ENCODE measurements at places on chromosomes 16 and 17.

GRCh38 chr17:76558198-76559095 lies 18.6 kb downstream of the PRCD start:
- DNase-seq = no peak

- no peak for DNase-seq
Observed at GRCh38 chr16:8677481-8677880, 3.1 kb downstream of the ABAT start.

GRCh38 chr16:56923481-56924091 lies 8.4 kb upstream of the HERPUD1 start:
- DNase-seq = no peak

GRCh38 chr17:13544765-13545164 lies 57.0 kb downstream of the HS3ST3A1 start:
- DNase-seq = no peak

- DNase-seq = no peak
Observed at GRCh38 chr17:78583091-78583490, 5.9 kb upstream of the DNAH17 start.

DNA sequence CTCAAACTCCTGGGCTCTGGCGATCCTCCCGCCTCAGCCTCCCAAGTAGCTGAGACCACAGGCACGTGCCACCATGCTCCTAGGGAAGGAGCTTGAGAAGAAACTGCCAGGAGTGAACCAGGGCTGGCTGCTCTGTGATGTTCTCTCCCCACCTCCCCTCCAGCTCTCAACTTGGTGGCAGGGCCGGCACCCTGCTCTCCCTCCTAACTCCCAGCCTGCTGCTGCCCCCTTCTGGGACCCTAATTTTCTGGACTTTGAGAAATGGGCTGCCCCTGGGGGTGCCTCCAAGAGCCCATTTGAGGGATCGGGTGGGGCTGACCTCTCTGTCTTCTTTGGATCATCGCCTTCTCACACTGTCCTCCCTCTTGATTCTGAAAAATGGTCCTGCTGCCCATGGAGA lies 14.9 kb upstream of the STAT3 start:
- peak; percentile 24 for DNase-seq

GRCh38 chr16:15765880-15766279 lies 90.9 kb downstream of the MYH11 start:
- no peak for DNase-seq
